ENCODE measurements at places on chromosomes 4 and X.

- DNase-seq, result no peak
Measured at GRCh38 chrX:12986886-12987285, 12.0 kb downstream of the TMSB4X start.

DNA sequence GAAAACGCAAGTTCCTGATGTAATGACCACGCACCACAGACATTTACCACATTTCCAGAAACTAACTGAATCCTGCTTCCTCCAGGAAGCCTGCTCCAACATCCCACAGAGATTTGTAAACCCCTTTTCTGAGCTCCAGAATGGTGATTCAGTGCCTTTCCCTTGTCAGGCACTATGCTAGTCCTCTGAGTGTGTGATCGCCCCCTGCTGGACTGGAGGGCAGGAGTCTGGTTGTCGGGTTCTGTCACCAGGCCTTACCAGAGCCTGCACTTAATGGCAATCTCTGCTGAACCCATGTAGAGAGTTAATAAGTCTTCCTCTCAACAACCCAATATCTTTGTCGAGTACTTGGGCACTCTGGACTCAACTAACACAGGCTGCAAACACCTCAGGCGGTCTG lies 14.5 kb upstream of the KDM5C start:
- DNase-seq, result no peak

DNA sequence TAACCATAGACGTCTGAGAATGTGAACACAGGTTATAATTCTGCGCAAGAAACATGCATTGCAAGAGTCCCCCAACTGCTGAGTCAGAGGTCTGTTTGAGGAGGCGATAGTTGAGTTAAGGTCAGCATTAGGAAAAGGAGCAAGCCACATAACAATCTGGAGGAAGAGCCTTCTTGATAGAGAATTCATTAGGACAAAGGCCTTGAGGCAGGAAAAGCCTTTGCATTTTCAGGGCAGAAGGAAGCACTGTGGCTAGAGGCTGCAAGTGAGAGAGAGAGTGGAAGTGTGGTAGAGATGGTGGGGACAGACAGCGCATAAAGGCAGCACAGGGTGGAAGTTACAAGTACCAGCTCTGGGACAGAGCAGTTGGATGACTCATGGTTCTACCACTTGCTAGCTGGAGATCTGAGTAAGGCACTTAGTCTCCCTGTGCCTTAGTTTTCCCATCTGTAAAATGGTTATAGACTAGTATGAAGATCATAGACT lies 125.8 kb upstream of the LNX1 start:
- no peak for DNase-seq

DNA sequence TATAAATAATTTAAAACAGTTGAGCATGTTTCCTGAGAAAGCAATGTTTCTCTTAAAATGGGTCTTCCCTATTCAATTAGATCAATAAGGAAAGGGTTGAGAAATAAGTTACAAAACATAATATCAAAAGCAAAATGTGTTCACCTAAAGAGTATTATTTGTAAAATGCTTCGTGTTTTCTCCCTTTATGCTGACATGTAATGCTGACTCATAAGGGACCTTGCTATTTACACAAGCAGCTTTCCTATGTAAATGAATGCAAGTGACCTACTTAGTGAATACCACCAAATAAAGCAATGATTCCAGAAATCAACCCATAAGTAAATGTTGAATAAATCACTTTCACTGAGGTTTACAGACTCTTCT lies 91.5 kb downstream of the ELOVL6 start:
- no peak for DNase-seq

DNA sequence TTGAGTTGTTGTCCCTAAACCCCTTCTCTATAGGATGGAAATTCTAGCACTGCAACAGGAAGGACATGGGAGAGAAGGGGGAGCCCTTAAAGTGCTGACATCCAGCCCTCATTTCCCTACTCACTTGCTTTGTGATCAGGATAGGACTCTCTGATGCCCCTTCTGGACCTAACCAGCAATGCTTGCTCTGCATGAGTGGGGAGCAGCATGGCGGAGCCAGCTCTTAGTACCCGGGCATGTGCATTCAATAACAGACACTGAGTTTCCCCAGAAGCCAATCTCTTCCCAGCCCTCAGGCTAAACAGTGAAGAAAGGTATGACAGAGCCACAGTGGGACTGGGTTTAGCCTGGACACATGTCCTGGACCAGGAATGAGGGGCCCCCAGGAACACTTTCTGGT lies 14.0 kb downstream of the SOD3 start:
- DNase-seq, result no peak

- DNase-seq, result no peak
Measured at GRCh38 chr4:98030059-98030458, 113.2 kb downstream of the STPG2 start.

- DNase-seq, result no peak
Measured at GRCh38 chr4:7547368-7548040, 112.8 kb upstream of the PSAPL1 start.

- DNase-seq, result no peak
Measured at GRCh38 chr4:1626151-1626550, 58.0 kb downstream of the FAM53A start.

DNA sequence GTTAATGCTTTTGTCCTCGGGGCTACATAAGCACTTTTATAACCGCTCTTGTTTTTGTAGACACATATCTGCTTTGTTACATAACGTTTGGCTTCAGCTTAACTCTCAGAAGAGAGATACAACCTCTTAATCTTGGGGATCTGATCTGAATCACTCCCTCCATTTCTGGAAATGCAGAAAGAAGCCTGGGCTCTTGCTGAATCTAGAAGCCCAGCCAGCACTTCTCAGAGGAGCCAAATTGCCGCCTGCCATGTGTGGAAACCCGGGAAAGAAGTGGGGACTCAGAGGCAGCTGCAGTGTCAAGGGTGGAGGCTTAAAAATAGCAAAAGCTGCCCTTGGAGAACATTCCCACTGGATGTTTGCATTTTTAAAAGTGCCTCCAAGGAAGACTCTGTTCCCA lies 69.3 kb upstream of the LDB2 start:
- no peak for DNase-seq

DNA sequence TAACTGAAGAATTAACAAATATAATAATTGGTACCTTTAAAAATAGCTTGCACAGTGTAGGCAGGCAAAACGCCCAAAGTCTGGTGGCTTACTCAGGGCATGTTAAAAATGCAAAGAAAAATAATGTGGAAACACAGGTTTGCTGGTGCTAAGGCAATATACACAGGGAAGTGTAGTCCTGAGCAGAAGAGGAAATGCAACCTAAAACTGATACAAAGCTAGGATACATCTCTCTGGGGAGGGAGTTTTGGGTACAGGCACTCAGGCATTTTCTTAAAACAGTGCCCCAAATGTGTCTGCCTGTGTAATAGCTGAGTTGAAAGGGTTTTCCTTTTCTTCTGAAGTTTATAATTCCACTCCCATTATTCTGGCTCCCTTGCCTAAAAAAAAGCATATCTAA lies 47.4 kb downstream of the TMPRSS11E start:
- DNase-seq, result no peak

DNA sequence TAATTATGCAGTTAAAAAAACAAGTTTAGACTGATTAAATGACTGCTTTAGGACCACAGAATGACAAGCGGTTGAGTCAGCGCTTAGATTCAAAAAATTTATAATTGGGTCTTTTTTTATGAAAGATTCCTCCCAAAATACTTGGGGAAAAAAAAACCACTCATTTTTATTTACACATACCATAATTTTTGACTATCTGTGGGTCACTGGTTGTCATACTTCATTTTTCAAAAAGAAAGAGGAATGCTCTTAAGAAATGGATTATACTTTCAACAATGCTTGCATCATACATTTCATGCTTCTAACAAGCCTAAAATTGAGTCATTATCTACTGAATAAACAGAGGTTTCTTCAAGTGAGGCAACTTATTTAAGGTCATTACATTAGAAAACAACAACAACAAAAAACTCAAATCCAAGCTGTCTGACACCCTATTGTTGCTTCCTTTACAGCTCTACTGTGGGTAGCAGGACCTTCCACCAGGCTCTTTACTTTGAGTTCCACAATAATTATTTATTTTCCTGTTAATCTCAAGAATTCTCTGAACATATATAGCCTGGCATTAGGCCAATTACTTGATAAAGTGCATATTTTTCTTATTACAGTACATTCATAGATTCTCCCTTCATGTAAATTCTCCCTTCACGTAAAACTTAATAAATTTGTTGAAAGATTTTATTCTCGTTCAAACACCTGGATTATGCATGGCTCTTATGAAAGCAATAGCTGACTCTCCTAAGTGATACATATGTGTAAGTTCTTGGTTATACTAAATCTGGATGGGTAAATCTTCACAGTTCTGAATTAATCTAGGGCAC lies 445.5 kb downstream of the PCDH10 start:
- DNase-seq, result no peak

GRCh38 chrX:133448512-133449076 lies 33.3 kb upstream of the GPC4 start:
- DNase-seq, result no peak

DNA sequence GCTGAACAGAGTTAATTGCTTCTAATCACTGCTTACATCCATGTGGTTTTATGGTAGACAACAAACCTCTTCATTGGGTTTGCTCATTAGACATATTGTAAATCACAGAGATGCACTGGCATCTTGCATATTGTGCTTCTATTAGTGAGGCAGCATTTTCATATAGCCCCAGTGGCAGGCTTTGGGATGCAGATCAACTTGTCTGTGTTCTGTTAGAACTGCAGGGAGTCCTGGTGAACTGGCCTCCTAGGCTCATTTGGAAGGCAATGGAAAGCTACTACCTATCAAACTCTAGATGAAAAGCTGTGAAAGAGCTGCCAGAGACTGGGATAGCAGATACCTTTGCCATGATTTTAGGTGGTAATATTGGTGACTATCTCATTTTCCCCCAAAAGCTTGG lies 108.8 kb downstream of the NAA11 start:
- DNase-seq, result no peak

- DNase-seq, result no peak
Measured at GRCh38 chrX:121579016-121579760, 531.8 kb downstream of the GLUD2 start.

DNA sequence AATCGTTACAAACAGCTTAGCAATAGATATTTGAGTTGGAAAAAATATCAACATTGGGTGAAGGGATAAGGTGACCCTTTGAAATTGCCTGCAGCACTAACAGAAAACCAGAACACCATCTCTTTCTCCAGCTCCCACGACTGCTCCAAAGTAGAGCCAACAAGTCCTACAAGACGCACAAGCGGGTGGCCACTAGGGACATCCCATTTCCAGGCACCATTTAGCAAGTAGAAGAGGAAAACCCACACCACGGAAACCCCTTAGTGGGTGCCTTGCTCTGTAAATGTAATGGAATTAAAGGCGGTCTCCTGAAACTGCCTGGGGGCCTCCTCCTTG lies 1.9 kb downstream of the ARHGAP6 start:
- DNase-seq, result no peak

DNA sequence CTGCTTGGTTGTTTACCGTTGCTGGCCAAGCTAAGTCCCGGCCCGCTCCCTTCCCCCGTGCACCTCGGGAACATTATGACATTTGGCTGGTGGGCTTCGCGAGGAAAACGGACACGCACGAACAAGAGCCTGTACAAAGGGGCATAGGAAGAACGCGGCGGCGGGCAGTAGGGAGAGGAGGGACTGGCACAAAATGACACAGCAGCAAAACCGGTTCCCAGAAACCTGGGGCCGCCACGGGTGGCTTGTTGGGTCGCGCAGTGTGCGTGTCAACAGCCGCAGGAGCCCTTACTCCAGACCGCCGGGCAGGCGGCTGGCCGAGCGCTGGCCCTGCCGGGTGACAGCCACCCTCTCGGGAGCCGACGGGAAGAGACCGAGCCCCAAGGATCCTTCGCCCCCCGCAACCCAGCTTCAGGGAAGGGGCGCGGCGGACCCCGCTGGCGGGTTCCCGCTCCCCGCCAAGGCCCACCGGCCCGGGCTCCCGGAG lies 1.6 kb upstream of the LIN54 start:
- no peak for DNase-seq

DNA sequence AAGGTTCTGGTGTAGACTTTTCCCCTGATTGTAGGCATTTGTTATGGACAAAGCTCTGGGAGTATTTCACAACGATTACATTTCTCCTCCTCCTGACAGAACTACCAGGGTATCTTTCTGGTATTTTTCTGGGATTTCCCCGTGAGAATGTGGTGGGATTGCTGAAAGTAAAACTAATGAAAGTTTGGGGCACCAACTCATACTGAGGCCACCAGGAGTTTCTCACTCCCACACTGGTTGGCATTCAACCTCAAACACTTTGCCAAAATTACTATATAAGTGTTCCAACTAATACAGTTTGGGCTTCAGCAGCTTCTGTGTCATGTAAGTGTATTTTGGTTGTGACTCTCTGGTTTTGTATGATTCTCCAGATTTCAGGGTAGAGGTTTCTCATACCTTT lies 855.1 kb downstream of the GLUD2 start:
- no peak for DNase-seq

DNA sequence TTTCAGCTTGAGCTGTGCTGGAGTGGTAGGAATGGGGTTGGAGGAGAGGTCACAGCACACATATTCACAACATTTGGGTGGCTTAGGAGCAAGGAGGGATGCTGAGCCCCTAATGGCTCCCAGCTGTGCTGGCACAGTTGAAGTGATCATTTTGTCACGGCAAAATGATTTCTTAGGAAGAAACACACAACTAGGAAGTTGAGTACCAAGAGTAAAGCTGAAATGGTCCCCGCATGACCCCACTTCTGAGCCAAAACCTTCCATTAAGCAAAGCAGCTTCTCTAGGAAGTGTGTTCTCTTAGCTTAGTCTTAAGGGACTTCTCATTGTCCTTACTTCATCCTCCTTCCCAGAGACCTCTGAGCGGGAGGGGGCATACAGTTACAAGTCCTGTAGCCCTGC lies 12.6 kb downstream of the CAPN6 start:
- DNase-seq, result no peak

- no peak for DNase-seq
Measured at GRCh38 chrX:42050345-42050744, 127.0 kb upstream of the CASK start.

DNA sequence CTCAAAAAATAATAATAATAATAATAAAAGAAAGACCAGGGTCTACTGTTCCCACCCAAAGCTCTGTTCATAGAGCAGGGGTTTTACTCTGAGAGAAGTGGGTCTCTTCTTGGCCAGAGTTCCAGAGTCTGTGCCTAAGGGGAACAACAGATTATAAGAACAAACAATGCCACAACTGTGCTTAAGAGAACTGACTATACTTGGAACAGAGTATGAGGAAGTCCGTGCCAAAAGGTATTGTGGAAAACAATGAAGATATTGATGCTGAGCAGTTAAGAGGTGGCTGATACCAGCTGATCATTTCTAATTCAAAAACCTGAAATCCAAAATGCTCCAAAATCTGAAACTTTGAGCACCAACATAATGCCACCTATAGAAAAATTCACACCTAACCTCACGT lies 229.6 kb downstream of the FBXO8 start:
- no peak for DNase-seq

GRCh38 chr4:20203508-20203907 lies 48.2 kb upstream of the SLIT2 start:
- no peak for DNase-seq

GRCh38 chrX:12890467-12890866 lies 16.0 kb upstream of the TLR8 start:
- DNase-seq, result no peak

- DNase-seq, result peak; percentile 2
Measured at GRCh38 chr4:42519803-42520417, 122.6 kb downstream of the SHISA3 start.

GRCh38 chr4:176334066-176334465 lies 14.3 kb downstream of the SPCS3 start:
- no peak for DNase-seq

- no peak for DNase-seq
Measured at GRCh38 chr4:68451246-68452211, 4.3 kb downstream of the TMPRSS11E start.
